ENCODE measurements at places on chromosomes 13 and 19. TPM values are rescaled to one million over a fixed set of nuclear protein-coding genes. Genes with fewer than 3 reads are reported as not detected.

PRTN3 gene
- polyA plus RNA-seq = not detected

TNFRSF19 gene
- 15.6 TPM for polyA plus RNA-seq

MCF2L gene
- polyA plus RNA-seq = 33.2 TPM

OR7G1 gene
- not detected for polyA plus RNA-seq

ZNF560 gene
- polyA plus RNA-seq = not detected

BSPH1 gene
- not detected for polyA plus RNA-seq

MAU2 gene
- 20.5 TPM for polyA plus RNA-seq

INTS6 gene
- 12.9 TPM for polyA plus RNA-seq

NEK5 gene
- 0.45 TPM for polyA plus RNA-seq

LYL1 gene
- 8.0 TPM for polyA plus RNA-seq

ZNF432 gene
- 6.2 TPM for polyA plus RNA-seq
